T-helper 2 cell treated with Interferon-gamma antibody and Interleukin-4, amounts not matched to agents 5 μg/mL and 100 μg/mL, for 36 hours (primary cell): ENCODE measurements at places on chromosomes 1 and 21.

DNA sequence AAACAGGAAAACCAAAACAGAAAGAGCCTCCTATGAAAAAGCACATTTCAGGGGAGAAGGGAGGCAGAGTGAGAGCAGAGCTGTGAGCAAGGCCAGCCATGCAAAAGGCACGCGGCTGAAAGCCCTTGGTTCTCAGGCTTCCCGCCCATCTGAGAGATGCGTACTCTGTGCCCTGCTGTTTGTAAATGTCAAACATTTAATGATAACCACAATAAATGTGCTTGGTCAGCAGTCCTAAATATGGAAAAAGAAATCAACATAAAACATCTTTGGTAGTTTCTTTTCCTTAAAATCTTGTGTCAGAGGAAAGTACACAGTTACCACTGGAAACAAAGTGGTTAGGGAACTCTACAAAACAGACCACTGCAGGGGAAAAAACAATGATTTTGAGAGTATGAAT is 283.1 kb downstream of the DSCAM start:
- H3K27me3 ChIP-seq = no peaks in the 10 kb centered on the region
- no peak for DNase-seq
- no peak overlapping the region for H3K27ac ChIP-seq

DNA sequence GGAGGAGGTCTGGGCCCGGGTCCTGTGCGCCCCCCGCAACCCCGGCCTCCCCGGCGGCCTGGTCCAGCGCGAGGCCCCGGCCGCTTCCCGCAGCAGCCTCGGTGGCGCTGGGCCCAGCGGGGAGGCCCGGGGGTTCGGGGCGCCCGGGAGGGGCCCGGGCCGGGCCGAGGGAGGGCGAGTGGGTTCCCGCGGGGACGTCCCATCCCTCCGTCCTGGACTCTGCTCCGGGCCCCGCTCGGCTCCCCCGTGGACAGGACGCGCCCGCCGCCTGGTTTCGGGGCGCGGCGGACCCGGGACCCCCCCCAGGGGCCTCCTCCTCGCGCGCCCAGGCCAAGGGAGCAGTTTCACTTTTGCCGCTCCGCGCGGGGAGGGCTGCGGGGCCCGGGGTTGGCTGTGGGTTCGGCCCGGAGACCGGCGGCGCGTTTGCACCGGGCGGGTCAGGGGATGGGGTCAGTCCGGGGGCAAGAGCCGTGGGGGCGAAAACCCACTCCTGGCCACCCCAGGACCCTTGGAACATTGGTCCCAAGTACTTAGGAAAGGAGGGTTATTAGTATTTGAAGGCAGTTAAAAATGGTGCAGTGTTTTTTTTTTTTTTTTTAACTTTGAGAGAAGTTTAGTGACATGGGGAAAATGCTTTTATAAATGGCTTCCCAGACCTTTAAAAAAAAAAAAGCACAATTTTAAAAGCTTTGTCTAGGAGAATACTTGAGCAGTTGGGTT is 677 bp downstream of the AGPAT3 start:
- H3K27ac ChIP-seq = peak overlapping the region; percentile 91
- H3K4me1 ChIP-seq = peaks cover 33% of the 10 kb centered on the region
- DNase-seq = peak; percentile 56
- peak overlapping the region; percentile 87 for H3K4me3 ChIP-seq

GRCh38 chr1:244451539-244451950 is at the start of gene ADSS2:
TSS of gene ADSS2 (minus strand) at chr1:244451909. CDS start at chr1:244451817, 92 bp downstream.
- peaks cover 33% of the 10 kb centered on the region for H3K36me3 ChIP-seq
- H3K27me3 ChIP-seq = no peaks in the 10 kb centered on the region
- H3K27ac ChIP-seq = peak within 1 kb of the TSS; percentile 98
- peaks cover 37% of the 10 kb centered on the region for H3K4me1 ChIP-seq
- H3K4me3 ChIP-seq = peak within 1 kb of the TSS; percentile 97
- DNase-seq = no peak

DNA sequence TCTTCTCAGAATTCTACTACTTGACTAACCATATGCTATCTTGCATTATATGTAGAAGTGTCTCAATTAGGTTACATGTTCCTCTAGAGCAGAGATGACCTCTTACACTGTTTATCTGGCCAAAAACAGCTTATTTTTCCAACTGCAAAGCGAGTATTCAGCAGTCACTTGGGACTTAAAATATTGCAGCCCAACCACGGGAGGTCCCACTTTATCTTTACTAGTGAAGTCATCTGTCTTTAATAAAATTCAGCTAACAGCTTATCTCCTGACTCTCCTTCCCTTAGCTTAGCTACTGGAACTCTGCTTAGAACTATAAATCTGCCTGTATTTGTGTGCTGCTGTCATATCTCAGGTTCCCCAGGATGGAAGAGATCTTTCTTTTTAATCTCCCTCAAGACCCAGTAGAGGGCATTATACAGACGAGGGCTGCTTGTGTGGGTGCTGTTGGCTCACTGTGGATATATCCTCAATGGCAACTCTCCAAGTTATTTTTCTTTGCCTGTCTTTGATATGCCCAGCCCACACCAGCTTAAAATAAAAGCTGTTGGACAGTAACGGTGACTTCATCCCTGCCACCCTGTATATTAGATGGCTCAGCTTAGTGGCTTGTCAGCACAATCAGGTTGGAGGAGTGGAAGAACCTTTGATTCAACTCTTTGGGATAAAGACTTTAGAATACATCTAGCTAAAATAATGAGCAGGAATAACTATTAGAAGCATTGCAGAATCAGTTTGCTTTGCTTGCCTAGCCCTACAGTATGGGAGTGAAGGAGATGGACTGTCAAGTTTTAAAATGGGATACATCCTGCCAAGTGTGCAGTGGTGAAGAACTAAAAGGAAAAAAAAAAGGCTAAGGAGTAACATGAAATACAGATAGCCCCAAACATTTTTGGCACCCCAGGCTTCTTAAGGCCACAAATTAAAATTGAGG is 9.6 kb downstream of the ENSA start:
- H3K27ac ChIP-seq = peak overlapping the region; percentile 43
- H3K36me3 ChIP-seq = peaks cover 68% of the 10 kb centered on the region
- peaks cover 51% of the 10 kb centered on the region for H3K4me1 ChIP-seq
- DNase-seq = no peak
- H3K4me3 ChIP-seq = no peak overlapping the region
